Activated T-helper 1 cell treated with Interleukin-2 at 50 U/mL for 16 hours (primary cell): ENCODE measurements at places on chromosomes 13 and 19.

- DNase-seq: no peak
These were observed 431 bp downstream of the FUT3 start for GRCh38 chr19:5850743-5851293.

- DNase-seq: no peak
These were observed 202.8 kb downstream of the URI1 start for GRCh38 chr19:30144802-30145201.

DNA sequence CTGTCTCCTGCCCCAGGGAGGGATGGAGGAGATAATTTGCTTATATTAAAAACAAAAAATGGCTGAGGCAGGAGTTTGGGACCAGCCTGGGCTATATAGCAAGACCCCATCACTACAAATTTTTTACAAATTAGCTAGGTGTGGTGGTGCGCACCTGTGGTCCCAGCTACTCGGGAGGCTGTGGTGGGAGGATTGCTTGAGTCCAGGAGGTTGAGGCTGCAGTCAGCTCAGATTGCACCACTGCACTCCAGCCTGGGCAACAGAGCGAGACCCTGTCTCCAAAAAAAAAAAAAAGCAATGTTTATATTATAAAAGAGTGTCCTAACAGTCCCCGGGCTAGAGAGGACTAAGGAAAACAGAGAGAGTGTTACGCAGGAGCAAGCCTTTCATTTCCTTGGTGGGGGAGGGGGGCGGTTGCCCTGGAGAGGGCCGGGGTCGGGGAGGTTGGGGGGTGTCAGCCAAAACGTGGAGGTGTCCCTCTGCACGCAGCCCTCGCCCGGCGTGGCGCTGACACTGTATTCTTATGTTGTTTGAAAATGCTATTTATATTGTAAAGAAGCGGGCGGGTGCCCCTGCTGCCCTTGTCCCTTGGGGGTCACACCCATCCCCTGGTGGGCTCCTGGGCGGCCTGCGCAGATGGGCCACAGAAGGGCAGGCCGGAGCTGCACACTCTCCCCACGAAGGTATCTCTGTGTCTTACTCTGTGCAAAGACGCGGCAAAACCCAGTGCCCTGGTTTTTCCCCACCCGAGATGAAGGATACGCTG is 184.0 kb downstream of the KDM4B start:
- no peak for DNase-seq

DNA sequence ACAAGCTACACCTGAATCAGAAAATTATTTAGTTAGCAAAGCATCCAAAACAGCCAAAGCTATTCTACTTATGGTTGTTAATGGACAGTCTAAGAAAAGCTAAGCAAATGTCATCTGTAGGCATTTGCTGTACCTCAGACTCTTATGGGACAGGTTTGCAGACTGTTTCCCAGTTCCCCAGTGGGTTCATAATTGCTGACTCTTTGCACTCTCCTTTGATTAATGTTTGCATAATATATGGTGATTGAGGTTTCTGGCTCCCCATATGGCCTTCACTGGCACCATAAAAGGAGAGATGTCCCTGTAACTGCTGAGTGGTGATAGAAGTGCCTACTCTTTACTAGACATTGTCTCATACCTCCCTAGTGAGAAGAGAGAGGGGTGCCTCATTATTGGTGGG is 142.1 kb downstream of the GPC6 start:
- DNase-seq: no peak

DNA sequence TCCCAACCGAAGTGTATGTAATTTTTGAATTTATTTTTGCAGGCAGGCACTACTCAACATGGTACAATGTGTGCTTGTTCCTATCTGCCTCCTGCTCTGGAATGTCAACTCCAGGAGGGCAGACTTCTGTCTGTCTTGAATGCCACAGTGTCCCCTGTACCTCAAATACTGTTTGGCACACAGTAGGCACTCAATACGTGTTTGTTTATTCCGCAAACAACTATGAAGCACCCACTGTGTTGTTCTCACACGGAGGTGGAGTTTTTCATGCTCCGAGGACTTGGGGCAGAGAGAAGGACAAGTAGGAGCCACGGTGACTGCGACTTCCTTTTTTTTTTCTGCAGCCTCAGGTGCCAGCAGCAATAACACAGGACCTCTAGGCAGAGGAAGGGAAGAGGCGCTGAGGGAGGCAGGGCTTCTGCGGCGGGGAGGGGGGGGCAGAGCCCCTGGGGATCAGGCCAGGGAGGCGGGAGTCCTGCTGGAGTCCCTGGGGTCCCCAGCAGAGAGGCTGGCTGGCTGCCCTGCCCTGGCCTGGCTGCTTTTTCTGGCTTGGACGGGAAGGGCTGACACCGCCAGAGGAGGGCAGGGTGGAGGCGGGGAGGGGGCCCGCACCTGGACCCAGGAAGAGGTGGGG is 29.3 kb upstream of the TNFAIP8L1 start:
- DNase-seq: no peak
